ENCODE measurements at places on chromosomes 3 and 15.

- DNase-seq: no peak
Observed at GRCh38 chr3:59809710-59810444, 760.1 kb upstream of the CFAP20DC start.

GRCh38 chr3:195075199-195075940 is 195.6 kb downstream of the XXYLT1 start:
- no peak for DNase-seq

DNA sequence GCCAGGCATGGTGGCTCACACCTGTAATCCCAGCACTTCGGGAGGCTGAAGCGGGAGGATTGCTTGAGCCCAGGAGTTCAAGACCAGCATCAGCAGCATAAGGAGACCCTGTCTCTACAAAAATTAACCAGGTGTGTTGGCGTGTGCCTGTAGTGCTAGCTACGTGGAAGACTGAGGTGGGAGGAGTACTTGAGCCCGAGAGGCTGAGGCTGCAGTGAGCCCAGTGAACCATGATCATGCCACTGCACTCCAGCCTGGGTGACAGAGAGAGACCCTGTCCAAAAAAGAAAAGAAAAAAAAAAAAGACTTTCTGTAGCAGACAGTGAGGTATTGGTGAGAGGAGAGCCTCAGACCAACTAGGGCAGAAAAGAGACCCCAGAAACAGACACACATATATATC is 263.8 kb downstream of the XXYLT1 start:
- no peak for DNase-seq

- DNase-seq: no peak
Observed at GRCh38 chr15:48415036-48415886, 84.0 kb downstream of the DUT start.

GRCh38 chr3:124358156-124358555 is 366.2 kb upstream of the ROPN1 start:
- no peak for DNase-seq

- DNase-seq: no peak
Observed at GRCh38 chr3:149965278-149965677, 5.4 kb downstream of the PFN2 start.

GRCh38 chr3:16290827-16291196 is 25.8 kb downstream of the OXNAD1 start:
- DNase-seq: no peak

Data from stimulated activated CD4-positive, alpha-beta T cell treated with anti-CD3 and anti-CD28 coated beads, Interleukin-4, amount 100 ng/mL, for 1 hour (primary cell).